ENCODE measurements at places on chromosomes 2 and 18.

- DNase-seq: no peak
These were observed 95.9 kb downstream of the KCNJ3 start for GRCh38 chr2:154794406-154794805.

GRCh38 chr2:191885098-191885497 lies 38.2 kb upstream of the CAVIN2 start:
- no peak for DNase-seq

- no peak for DNase-seq
These were observed 79.7 kb downstream of the HS1BP3 start for GRCh38 chr2:20571231-20571630.

DNA sequence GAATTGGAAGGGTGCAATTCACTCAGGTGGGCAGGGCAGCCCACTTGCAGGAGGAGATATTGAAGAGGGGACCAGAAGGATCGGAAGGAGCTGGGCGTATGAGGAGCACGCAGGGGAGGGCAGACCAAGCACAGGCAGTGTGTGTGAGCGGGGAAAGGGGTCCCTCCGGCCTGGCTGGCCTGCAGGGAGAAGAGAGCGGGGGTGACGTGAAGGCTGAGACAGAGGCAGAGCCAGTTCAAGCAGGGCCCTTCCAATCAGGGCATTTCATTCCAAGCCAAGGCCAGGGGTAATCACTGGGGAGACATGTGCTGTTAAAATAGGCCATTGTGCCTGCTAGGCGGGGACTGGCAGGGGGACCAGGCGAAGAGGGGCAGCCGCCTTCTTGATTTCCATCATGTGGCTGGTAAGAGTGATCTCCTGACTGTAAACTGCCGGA lies 62.2 kb downstream of the ACKR3 start:
- peak; percentile 40 for DNase-seq

GRCh38 chr2:232534940-232535651 lies 4.4 kb upstream of the CHRNG start:
- no peak for DNase-seq

- DNase-seq: no peak
These were observed 52.7 kb downstream of the TET3 start for GRCh38 chr2:74037379-74037860.

DNA sequence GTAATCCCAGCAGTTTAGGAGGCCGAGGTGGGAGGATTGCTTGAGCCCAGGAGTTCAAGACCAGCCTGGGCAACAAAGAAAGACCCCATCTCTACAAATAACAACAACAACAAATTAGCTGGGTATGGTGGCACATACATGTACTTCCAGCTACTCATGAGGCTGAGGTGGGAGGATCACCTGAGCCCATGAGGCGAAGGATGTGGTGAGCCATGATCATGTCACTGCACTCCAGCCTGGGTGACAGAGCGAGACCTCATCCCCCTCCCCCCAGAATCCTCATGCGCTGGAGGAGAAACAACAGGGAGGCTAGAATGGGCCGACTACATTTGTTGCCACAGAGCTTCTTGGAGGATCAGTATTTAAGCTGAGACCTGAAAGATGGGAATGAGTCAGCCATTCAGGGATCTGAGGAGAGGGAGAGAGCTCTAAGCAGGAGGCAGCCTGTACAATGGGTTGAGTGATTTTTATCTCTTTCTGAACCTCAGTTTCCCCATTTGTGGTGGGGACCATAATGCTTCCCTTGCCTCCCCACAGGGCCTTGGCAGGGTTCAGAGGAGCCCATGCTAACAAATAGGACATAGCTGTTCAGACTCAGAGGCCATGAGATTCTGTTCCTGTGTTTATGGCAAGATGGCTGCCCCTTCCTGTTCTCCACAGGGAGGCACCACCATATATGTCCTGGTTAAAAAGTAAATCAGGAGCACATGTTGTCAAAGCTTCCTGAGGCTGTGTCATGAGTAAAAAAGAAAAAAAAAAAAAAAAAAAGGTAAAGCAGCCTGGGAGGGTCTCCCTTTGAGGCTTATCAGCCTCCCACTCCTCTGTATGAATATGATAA lies 131.4 kb upstream of the HAAO start:
- no peak for DNase-seq

- DNase-seq: no peak
These were observed 359.9 kb downstream of the TXNL1 start for GRCh38 chr18:56278421-56279003.

- no peak for DNase-seq
These were observed 699.3 kb downstream of the NR4A2 start for GRCh38 chr2:155633060-155633839.

- DNase-seq: peak; percentile 58
These were observed 2.0 kb downstream of the OTOS start for GRCh38 chr2:240138254-240138984.

- DNase-seq: no peak
These were observed 11.5 kb upstream of the DIPK1C start for GRCh38 chr18:74468547-74469061.

GRCh38 chr2:84958135-84959059 lies 12.6 kb upstream of the KCMF1 start:
- no peak for DNase-seq

DNA sequence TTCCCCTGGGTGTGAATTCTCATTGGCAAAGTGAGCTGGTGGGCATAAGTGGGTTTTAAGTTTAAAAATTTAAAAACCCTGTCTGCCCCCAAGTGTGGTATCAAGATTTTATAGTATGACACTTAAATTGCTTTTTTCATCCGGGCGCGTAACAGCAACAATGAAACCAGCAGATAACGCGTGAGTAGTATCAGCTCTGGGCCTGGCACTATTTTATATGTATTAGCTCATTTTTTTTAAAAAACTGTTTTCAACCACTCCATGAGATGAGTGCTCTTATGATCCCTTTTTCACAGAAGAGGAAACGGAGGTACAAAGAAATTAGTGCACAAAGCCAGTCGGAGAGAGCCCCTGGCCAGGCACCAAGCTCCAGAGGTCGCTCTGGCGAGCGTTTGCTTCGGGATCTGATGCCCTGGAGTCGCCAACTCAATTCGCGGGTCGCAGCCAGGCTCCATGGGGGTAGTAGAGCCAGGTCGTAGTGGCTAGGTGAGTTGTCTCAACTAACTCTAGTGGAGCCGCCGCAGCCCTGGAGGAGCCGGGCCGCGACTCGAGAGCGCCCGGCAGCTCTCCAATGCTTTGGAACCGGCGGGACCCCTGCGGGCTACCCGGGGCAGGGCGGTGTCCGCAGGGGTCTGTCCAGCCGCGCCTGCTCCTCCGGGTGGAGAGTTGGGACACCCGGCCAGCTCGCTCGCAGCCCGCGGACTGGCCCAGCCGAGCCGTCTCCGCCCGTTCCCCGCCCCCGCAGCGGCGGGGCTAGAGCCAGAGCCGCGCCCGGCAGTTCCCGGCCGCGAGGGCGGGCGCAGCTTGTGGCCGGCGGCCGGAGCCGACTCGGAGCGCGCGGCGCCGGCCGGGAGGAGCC lies at the start of gene IL1R1:
Gene IL1R1 (plus strand): TSS at position 777 of the 859 bp plus-strand sequence. CDS start 14,979 bp downstream, outside the sequence.
- DNase-seq: peak; percentile 88

DNA sequence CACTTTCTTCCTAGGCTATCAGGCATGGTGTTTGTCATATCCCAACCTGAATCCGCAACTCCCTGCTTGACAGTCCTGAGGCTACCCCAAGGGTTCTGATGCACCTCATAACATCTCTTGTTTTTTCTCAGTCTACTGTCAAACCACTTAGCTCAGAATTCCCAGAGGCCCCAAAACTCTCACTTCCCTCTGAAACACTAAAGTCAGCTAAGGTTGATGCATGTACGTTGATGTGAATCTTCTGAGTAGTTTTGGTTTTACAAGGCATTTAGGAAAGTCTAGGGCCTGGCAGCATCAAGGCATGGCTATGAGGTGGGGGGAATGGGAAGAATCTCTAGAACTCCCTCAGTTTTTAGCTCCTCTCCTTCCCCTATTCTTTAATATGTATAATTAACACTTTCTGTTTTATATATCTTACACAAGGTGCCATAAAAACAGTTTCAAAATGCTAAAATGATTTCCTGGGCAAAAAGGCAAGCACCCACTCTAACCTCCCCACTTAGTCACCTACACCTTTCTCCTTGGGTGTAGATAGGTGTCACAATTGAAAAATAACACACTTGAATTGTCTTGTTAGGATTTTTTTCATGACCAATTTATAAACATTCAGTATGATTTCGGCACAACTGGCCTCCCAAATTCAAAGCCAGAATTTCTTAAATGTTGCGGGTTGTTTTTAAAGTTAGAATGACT lies 71.4 kb upstream of the TANK start:
- no peak for DNase-seq

DNA sequence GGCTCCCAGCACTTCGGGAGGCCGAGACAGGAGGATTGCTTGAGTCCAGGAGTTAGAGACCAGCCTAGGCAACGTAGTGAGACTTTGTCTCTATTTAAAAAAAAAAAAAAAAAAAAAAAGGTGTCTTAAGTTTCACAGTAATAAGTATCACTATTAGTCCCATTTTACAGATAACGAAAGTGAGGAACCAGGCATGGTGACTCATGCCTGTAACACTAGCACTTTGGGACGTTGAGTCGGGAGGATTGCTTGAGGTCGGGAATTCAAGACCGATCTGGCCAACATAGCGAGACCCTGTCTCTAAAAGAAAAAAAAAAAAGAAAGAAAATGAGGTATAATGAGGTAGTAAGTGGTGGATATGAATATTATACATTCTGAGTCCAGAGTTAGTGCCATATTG lies 2.5 kb downstream of the KCNJ13 start:
- no peak for DNase-seq

GRCh38 chr2:144351687-144352086 lies 168.2 kb downstream of the ZEB2 start:
- DNase-seq: no peak

GRCh38 chr18:48863432-48864065 lies 87.2 kb downstream of the SMAD7 start:
- no peak for DNase-seq

GRCh38 chr2:196268025-196268424 lies 96.6 kb upstream of the STK17B start:
- no peak for DNase-seq

DNA sequence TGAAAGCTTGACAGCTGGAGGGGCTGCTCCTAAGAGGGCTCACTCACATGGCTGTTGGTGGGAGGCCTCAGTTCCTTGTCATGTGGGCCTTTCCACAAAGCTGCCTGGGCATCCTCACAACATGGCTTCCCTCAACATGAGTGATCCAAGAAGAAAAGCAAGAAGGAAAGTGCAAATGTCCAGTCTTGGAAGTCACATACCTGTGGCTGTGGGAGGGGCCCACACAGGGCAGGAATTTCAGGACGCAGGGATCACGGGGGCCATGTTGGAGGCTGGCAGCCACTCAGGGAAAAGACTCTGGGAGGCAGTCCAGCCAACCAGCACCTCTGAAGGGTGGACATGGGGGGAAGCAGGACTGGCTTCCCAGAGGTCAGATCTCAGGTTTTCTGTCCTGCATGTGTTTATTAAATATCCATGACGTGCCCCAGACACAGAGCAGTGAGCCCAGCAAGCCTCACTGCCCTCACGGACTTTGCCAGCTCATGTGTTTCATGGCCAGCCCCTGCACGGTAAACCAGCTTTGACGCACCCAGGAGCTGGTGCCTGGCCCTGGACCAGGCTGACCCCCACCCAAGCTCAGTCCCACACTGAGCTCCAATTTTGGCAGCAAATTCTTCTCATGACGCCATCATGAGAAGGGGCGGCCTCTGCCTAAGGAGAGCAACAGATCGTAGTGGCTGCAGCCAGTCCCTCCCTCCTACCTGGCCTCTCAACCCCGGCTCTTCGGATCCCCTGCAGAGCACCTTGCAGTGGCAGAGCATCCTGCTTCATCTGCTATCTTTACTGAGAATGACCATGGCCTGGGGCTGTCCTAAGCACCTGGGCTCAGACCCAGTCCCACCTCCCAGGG lies 34.7 kb upstream of the GPR17 start:
- DNase-seq: peak; percentile 65

GRCh38 chr2:99555404-99555803 lies 65.6 kb upstream of the REV1 start:
- no peak for DNase-seq

DNA sequence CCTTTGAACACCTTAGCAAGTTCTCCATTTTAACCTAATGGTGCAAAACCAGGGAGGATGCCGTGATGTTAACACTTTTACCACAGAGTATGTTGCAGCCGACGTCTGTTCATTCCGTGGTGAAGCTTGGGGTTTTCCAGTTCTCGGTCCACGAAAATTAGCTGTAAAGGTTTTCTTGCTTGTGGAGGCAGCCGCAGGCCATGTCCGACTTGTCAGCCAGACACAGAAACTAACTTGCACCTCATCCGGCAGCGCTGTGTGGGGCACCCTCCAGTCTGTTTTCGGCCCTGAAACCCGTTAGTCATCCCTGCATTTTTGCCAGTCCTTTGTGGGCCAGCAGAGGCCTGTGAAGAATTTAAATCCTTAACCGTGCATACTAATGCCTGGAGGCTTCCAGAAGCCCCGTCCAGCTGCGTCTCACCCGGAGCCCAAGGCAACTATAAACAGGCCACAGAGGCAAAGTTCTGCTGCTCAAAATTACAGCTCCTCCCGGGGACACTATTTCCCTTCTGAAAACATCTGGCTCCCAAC lies 70.6 kb downstream of the SH3YL1 start:
- no peak for DNase-seq

GRCh38 chr2:191803007-191803406 lies 43.9 kb downstream of the CAVIN2 start:
- DNase-seq: no peak

DNA sequence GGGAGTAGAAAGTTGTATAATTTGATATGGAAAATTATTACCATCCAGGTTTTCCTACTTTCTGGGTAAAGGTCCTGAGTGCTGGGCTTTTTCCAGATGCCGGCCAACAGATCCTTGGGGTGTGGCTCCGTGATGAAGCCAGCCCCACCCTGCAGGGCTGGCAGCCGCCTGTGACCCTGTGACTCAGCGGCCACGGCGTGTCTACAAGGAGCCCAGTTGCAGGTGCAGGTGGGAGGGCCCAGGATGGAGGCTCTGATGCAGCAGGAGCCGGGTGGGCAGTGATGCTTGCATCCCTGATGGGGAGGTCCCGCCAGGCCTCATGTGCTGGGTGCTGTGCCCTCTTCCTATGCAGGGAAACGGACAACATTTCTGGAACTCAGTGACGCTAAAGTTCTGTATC lies 96.0 kb upstream of the ALKAL2 start:
- DNase-seq: no peak

DNA sequence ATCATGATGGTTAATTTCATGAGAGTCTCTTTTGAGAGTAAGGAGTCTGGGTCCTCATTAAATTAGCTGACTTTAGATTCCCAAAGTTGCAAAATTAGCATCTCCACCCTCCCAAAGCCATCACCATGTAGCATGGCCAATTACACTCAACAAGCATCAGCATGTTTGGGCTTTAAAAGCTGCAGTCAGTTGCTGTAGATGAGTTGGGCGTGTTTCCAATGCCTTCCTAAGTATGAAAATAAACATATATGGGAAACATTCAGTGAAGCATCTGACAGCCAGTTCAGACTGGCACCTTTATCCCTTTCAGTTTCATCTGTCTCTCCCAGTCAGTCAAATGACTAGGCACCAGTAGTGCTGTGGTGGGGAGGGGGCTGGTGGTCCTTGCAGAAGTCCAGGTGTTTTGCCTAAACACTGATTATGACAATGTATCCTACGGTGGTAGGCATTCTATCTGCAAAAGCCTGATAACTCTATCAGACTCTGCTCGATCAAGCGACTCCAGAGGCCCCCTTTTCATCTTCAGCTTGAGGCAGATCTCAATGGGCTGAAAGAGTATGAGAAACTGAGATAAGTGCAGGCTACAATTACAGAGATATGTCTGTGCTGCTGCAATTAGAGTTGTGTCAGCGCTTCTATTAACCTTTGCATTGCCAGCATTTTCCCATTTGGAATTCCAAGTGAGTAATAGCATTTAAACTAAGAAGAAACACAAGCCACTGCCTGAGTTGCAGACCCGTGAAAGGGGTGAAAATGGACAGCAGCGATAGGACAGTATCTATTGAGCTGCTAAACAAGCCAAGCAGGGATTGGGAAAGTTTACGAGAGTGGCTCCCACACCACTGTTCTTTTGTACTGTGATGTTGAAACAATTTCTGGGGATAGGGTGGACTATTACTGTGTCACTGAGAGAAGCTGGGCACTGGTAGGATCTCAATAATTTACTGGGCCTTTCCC lies 67.3 kb upstream of the SPOPL start:
- DNase-seq: no peak

Data from suprapubic skin (tissue), 4 donors.